ENCODE measurements at places on chromosomes 6 and 20.

DNA sequence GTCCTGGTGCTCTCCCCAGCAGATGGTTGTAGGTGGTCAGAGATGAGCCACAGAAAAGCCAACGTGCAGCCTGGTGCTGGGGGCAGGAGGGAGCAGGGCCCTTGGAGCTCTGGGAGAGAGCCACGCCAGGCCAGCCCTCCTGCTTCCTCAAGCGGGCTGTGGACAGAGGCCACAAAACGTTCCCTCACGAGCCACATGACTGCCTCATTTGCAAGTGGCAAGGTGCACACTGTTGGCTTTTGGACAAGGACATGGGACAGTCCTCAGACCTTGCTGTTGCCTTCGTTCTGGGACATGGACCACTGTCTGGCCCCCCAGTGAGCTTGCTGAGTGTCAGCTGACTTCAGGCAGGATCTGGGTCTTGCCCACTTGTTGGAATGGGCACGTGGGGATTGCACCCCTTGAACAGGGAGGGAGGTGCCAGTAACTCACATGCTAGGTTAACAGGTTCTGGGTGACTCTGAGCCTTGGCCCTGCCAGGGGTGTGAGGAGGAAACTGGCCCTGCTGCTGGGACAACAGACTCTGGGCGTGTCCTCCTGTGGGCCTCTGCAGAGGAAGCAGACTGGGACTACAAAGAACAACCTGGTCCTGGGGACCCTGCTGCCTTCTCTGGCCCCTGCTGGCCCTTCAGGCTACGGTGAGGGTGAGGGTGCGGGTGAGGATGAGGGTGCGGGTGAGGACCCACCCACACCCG is 2.6 kb downstream of the SLCO4A1 start:
- DNase-seq, result no peak

DNA sequence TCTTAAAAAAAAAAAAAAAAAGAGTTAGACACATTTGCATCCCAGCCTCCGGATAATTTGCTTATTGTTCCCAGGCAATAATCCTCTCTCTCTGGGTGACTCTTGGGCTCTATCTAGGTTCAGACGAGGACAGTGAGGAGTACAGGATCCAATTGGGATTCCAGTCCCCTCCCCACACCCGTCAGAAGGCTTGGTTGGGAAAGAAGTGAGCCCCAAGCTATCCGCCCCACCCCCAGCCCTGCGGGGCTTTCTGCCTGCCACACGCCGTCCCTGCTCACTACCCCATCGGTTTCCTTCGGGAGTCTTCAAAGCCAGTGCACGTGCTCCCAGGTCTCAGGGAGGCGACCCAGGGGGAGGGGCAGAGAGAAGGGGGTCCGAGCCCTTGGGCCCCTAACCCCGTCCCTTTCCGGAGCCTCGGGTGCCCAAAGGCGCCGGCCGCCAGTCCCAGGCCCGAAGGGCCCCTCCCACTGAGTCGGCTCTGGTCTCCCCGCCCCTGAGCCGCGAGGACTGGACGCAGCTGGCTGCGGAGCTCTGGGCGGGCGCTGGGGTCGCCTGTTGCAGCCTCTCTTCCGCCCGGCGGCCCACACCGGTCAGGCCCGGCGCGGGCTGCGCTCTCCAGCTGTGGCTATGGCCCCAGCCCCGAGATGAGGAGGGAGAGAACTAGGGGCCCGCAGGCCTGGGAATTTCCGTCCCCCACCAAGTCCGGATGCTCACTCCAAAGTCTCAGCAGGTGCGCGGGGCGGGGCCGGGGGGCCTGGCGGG is 2.5 kb downstream of the MYMX start:
- DNase-seq, result no peak

GRCh38 chr6:96022225-96022624 is 6.5 kb downstream of the FUT9 start:
- DNase-seq, result no peak

DNA sequence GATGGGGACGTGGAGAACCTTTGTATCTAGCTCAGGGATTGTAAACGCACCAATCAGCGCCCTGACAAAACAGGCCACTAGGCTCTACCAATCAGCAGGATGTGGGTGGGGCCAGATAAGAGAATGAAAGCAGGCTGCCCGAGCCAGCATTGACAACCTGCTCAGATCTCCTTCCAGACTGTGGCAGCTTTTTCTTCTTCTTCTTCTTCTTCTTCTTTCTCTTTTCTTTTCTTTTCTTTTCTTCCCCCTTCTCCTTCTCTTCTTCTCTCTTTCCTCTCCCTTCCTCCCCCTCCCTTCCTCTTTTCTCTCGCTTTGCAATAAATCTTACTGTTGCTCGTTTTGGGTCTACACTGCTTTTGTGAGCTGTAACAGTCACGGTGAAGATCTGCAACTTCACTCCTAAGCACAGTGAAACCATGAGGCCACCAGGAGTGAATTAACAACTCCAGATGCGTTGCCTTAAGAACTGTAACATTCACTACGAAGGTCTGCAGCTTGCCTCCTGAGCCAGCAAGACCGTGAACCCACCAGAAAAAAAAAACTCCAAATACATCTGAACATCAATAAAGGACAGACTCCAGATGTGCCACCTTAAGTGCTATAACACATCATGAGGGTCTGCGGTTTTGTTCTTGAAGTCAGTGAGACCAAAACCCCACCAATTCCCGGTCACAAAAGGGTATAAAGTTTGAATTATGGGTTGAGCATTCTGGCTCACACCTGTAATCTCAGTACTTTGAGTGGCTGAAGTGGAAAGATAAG is 19.6 kb upstream of the SERPINB1 start:
- no peak for DNase-seq

DNA sequence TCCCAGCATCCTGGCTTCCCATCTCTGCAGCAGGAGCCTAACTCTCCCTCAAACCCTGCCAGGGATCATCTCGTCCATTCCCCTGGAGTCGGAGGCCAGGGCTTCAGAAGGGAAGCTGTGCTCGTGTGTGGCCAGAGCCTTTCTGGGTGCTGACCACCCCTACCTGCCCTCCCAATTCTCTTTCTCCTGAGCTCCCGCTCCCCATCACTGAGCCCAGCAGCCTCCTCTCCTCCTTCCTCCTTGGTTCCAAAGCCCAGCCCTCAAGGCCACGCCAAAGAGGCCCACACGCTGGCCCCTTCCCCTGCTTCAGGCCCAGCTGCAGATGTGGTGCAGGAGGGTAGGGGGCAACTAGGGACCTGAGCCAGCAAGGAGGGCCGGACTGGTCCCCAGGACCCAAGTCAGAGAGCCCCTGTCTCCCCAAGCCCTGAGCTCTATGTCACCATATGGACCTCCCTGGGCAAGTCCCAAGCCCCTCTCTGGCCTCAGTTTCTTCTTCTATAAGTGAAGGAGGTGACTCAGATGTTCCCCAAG is 1.3 kb downstream of the FAM83C start:
- DNase-seq, result no peak

GRCh38 chr6:133577851-133578250 is 311.1 kb upstream of the TCF21 start:
- no peak for DNase-seq

DNA sequence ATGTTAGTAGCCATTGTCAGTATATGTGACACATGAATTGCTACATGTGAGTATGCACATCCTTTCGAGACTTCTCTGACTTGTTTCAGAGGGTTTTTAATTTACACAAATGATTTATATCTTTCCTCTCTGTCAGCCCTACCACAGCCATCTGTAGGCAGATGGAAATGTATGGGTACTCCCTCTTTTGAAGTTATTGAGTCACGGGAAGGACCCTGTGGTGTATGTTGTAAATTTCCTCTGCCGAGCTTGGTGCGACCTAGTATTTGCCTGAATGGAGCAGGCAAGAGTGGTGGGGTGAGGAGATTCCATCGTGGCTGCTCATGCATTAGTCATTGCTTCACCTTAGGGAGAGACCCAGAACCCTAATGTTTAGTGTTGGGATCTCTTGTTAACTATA is 171.9 kb downstream of the JARID2 start:
- DNase-seq, result no peak

DNA sequence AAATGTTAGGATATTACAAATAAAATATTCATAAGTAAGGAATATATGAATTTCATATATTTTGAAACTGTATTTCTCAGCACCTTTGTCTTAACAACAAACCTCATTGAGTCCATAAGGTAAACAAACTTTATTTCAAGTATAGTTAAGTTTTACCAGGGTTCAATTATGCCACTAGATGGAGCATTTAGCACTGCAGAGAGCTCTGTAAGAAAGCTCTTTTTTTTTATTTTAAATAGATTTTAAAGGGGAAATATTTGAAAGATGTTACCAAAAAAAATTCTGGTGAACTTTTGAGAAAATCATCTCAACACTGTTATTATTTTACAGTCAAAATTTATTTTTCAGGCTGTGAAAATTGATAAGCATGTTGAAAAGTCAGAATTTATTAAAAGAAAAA is 955.2 kb upstream of the EYS start:
- no peak for DNase-seq

- DNase-seq, result peak; percentile 29
These were observed 8.9 kb downstream of the FAM217B start for GRCh38 chr20:59948828-59949720.

DNA sequence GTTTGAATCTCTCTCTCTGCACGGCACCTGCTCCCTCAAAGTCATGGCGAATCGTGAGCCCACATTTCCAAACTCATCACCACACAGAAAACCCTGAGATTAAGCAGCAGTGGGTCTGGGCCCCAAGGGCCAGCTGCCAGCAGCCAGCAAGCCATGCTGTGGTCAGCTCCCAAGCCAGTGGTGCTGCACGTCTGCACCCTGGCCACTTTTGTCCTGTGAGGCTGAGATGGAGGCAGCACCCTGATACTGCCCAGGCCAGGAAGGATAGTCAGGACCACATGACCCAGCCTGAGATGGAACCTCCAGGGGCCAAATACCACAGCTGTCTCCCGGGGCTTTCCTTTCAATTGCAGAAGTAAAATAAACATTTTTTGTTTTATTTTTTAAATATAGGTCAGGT is 93.9 kb downstream of the PRND start:
- no peak for DNase-seq

DNA sequence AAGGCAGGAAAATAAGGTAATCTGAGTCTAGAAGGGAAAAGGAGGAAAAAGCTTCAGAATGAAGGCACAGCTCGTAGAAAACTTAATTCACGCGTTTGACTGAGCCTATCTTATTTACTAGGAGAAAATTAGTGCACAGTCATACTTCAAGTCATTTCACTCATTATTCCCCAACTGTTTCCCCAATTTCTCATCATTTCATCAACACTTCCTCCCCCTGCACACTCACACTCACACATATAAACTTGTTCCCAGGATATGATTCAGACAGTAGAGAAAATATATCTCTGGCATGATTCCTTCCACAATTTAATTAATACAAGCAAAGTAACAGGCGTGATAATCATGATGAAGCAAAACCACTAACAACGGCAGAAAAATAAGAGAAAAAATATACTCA is 94.5 kb upstream of the F13A1 start:
- DNase-seq, result no peak

- DNase-seq, result no peak
These were observed 7.8 kb downstream of the PAK5 start for GRCh38 chr20:9831032-9831431.

- no peak for DNase-seq
These were observed 345.5 kb downstream of the CD83 start for GRCh38 chr6:14463110-14463509.

- DNase-seq, result no peak
These were observed 9.3 kb upstream of the NQO2 start for GRCh38 chr6:2990248-2990931.

- no peak for DNase-seq
These were observed 42.3 kb upstream of the TBC1D7 start for GRCh38 chr6:13370623-13371022.

DNA sequence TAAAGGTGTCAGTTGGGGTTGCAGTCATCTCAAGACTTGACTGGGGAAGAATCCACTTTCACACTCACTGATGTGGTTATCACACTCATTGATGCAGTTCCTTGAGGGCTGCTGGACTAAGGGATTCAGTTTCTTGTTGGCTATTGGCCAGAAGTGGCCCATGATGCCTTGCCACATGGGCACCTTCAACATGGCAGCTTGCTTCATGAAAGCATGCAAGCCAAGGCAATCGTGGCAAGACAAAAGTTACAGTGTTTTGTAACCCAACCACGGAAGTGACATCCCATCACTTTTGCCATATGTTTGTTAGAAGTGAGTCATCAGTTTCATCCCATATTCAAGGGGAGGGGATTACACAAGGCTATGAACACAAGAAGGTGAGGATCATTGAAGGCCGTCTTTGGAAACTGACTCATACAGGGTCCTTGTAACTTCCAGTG is 3.8 kb upstream of the RANBP9 start:
- DNase-seq, result no peak

- no peak for DNase-seq
These were observed 150.0 kb upstream of the HDDC2 start for GRCh38 chr6:125451750-125452149.

- DNase-seq, result no peak
These were observed 575.8 kb upstream of the ADGRB3 start for GRCh38 chr6:68059261-68059660.

- no peak for DNase-seq
These were observed 72.4 kb upstream of the SUPT3H start for GRCh38 chr6:45450132-45450531.

GRCh38 chr6:154367839-154368695 is 11.5 kb upstream of the IPCEF1 start:
- DNase-seq, result no peak
